ELF-1 (cell line): ENCODE measurements at places on chromosomes 4 and X.

DNA sequence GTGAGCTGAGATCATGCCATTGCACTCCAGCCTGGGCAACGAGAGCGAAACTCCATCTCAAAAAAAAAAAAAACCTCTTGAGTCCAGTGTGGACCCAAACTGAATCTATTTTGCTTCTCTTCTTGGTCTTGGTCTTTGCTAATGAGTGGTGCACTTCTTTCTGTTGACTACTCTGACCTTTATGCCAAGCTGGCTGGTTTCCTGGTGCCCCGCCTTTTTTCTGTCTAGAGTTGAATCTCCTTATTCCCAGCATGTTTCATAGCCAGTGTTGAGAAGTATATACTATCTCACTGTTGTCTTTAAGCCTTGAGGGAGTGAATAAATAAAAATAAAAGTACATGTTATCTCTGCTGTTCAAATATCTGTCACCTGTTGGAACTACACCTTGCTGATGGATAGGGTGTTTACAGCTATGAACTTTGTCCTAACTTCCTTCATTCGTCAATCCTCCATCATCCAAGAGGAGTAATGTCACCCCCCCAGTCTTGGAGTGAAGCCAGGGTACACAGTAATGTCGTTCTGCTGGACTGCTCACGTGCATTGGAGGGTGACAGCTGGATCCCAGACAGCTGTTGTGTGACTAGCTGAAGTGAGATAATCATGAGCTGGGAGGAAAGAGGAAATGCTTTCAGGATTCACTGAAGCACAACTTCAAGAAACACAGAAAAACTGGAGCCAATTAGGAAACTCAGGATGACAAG lies 99.3 kb upstream of the PRKG2 start:
- DNase-seq = no peak

GRCh38 chr4:1728061-1728980 lies 7.0 kb downstream of the TACC3 start:
- DNase-seq = no peak

DNA sequence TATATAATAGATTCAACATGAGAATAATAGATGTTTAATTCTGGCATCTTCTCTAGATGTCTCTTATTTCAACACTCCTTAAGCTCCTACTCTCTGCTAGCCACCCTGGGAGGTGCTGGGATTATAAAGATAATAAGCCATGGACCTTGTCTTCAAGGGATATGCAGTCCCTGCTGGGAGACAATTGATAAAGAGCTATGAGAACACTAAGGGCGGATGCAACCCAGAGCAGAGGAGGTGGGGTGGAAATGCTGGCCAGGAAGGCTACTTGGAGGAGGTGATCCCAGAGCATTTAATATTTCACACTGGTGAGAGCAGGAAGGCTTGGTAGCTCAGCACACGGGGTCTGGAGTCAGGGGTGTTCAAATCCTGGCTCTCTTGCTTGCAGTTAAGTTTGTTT lies 18.3 kb upstream of the PGRMC2 start:
- DNase-seq = no peak

DNA sequence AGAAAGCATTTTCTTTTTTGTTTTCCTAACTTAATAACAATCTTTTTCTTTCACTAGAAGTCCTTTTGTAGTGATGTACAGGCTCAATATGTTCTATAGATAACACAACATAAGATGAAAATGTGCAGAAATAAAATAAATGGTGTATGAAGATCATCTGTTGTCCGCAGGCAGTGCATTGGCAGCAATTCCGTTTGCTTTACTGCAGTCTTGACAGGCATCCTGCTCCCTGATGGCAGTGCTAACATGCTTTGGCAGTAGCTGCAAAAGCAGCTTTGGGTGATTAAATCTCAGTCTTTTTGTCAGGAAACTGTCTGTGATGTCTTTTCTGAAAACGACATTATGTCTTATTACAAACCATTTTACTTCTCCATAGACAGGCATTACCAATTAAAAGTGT lies 131.4 kb downstream of the TRAM1L1 start:
- no peak for DNase-seq

DNA sequence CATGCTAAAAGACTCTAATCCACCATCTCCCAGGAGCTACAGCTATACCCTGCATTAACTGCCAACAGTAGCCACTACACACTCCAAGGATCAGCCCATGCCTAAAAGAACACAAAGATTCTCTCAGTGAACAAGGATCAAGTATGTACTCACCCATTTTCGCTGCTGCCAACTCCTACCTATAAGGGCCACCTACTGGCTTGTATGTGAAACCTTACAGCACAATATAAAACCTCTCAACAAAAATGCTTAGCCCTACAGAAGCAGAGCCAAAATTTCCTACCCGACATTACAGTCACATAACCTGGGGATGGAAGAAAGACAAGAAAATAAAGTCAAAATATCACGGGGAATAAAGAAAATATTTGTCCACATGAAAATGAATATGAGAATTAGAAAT lies 562.8 kb upstream of the POU3F4 start:
- no peak for DNase-seq

GRCh38 chr4:153900426-153900825 lies 111.5 kb upstream of the SFRP2 start:
- DNase-seq = no peak

- no peak for DNase-seq
Observed at GRCh38 chr4:66949419-66949818, 595.9 kb downstream of the CENPC start.

DNA sequence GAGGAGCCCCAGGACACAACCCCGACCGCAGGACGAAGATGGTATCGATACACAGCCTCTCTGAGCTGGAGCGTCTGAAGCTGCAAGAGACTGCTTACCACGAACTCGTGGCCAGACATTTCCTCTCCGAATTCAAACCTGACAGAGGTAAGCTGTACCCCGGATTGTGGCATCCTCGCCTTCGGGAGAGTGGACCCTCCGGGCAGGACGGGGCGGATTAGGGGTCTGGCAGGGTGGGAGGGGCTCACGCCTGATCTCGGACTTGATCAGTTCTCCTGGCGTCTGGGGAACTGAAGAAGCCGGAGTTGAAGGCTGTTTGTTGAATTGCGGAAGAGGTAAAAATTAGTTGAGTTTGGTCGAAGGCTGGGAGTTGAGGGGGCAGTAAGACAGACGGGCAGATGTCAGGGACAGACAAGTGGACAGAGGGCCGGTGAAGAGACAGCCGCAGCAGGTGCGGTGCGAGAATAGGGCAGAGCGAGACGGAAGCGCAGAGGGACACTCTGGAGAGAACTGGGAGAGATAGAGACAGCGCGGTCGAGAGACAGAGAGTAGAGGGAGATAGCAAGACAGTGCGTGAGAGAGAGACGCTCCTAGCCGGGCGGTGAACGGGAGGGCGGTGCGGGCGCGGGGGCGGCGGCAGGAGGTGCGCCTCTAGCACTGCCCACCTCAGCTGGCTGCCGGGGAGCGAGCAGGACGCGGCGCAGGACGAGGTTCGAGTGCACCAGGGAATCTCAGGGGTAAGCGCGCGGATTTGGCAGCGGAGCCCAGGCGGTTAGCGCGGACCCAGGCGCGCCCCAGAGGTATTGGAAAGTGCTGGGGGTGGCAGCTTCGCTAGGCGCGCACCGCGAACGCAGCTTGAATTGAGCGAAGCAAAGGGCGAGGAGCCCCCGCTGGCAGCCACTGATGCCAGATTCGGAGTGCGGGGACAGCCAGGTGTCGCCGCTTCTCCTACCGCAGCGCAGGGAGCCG lies 23.9 kb downstream of the ARHGAP36 start:
- peak; percentile 43 for DNase-seq

- no peak for DNase-seq
Observed at GRCh38 chr4:141686146-141686775, 49.9 kb downstream of the IL15 start.

GRCh38 chr4:77581724-77582123 lies 23.9 kb upstream of the CXCL13 start:
- DNase-seq = no peak

GRCh38 chr4:74544655-74545361 lies 99.9 kb downstream of the AREG start:
- no peak for DNase-seq

GRCh38 chr4:176359590-176359989 lies 39.8 kb downstream of the SPCS3 start:
- DNase-seq = no peak

- DNase-seq = no peak
Observed at GRCh38 chr4:147287588-147287890, 193.4 kb upstream of the EDNRA start.

DNA sequence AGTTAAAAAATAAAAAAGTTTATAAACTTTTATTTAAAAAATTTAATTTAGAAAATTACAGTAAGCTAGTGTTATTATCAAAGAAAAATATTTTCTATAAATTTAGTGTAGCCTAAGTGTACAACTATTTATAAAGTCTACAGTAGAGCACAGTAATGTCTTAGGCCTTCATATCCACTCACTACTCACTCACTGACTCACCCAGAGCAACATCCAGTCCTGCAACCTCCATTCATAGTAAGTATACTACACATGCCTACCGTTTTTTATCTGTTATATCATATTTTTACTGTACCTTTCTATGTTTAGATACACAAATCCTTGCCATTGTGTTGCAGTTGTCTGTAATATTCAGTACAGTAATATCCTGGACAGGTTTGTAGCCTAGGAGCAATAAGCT lies 129.0 kb upstream of the FAM47B start:
- no peak for DNase-seq

- DNase-seq = peak; percentile 97
Observed at GRCh38 chr4:108360754-108361445, 192.2 kb upstream of the LEF1 start.

- no peak for DNase-seq
Observed at GRCh38 chr4:36187723-36188333, 56.5 kb downstream of the ARAP2 start.

DNA sequence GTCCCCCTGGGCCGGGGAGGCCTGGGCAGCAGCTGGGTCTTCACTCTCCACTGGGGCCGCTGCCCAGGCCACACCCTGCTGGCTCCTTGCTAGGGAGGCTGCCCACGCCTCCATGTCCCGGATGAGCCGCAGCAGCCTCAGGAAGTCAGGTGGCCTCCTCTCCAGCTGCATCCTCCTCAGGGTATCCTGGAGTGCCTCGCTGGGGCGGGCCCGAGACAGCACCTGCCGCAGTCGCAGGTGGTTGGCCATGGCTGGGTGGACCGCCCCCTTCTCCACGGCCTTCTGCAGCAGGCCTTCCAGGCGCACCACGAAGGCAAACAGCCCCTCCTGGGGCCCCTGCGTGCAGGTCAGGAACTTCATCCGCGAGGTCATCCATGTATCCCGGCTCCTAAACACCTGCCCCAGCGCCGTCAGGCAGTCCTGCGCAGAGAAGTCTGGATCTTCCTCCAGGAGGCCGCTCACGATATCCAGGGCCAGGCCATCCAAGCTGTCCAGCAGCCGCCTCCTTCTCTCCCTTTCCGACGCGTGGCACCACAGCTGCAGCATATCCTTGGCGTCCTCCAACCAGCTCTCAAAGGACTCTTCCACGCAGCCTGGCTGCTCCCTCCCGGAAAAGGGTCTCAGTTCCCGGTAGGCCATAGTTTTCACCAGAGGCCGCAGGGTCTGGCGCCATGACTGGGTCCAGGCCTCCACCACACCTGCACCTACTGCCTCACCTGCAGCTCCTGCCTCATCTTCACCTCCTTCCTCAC lies 2.1 kb downstream of the PNMA6F start:
- DNase-seq = peak; percentile 47

DNA sequence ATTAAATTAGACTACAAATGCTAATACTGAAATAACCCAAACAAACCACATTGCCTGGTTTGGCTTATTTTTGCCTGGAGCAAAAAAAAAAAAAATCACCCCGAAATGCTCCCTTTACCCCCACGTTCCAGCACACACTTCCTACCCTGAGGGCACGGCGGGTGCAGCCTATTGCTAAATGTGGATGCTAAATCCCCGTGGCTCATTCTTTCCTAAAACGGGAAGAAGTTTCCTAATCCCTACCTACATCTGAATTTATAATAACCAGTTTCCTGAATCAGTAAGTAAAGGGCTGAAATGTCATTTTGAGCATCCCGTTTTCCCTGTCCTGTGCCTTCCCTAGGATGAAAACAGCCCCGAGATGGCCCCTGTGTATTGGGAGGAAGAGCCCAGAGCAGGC lies 97.0 kb downstream of the ABLIM2 start:
- no peak for DNase-seq

DNA sequence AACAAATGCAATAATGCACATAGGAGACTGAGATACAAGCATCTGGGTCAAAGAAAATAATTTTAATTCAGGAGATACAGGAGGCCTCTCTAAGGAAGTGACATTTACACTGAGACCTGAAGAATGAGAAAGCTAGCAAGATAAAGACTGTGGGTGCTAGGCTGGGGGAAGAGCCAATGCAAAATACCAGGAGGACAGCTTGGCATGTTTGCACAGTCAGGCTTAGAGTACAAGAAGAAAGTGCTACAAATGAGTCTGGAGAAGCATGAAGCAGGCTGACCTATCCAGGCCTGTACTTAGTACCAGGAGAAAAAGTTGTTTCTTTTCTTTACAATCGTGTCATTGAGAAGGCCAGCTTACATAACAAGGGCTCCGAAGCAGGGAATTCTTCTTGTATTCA lies 56.9 kb downstream of the GABRB1 start:
- no peak for DNase-seq

DNA sequence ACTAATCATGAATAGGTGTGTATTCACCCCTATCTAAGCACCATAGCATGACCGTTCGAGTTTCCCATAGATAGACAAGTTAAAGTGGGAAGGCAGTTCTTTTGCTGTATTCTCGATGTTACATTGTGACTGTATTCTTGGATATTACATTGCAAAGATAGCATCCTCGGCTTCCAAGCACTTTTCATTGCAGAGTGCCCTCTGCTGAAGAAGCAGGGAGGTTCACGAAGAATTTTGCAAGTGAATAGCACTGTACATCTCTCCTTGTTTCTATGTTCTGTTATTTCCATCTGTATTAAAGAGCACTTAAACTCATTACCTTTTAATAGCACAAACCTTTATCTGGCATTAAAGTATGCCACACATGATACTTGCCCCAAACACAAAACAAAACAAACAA lies 426.7 kb upstream of the ARX start:
- no peak for DNase-seq

DNA sequence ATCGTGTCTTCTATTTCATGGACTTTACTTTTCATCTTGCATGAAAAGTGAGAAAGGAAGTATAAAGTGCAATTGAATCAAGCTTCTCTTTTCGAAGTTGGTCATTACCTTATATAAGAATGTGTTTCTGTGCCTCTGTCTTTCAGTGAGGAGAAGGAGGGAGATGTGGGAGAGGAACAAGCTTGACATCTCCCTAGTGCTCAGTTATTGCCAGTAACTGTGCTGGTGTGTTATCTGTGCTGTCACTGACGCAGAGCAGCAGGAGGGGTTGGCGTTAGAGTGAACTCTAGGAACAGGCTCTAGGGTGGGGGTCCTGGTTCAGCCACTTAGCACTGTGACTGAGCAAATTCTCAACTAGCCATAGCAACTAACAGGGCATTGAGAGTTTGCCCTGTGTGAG lies 34.0 kb upstream of the TBC1D9 start:
- DNase-seq = no peak

DNA sequence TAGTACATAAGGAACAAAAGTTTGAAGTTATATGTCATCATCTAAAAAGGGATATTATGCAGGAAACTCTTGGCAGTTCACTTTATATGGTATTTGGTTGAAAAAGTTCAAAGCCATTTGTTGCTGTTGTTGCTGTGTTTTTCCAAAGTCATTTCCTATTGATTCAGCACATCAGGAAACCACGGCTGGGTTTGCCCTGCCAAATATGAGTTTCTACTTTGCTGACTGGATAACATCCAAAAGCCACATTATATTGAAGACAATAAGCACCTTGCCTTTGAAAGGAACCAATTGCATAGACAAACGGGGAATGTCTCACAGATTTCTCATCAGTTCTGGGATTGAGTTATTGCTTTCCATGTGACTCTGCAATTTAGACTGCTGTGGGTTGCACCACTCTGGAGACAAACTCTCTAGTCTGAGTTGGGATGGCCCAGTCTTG lies 206.1 kb downstream of the SLC39A8 start:
- no peak for DNase-seq

GRCh38 chr4:159506801-159507517 lies 404.1 kb downstream of the RAPGEF2 start:
- no peak for DNase-seq
